ENCODE measurements at places on chromosomes 6 and 20.

GRCh38 chr6:119267126-119267905, 82.2 kb downstream of the MAN1A1 start:
- DNase-seq, result no peak

GRCh38 chr6:135922174-135922573, 70.7 kb downstream of the PDE7B start:
- no peak for DNase-seq

- peak; percentile 57 for DNase-seq
Observed at GRCh38 chr6:111871207-111871606, 2.0 kb downstream of the FYN start.

- DNase-seq, result no peak
Observed at GRCh38 chr6:126039284-126039683, 52.9 kb downstream of the TRMT11 start.

DNA sequence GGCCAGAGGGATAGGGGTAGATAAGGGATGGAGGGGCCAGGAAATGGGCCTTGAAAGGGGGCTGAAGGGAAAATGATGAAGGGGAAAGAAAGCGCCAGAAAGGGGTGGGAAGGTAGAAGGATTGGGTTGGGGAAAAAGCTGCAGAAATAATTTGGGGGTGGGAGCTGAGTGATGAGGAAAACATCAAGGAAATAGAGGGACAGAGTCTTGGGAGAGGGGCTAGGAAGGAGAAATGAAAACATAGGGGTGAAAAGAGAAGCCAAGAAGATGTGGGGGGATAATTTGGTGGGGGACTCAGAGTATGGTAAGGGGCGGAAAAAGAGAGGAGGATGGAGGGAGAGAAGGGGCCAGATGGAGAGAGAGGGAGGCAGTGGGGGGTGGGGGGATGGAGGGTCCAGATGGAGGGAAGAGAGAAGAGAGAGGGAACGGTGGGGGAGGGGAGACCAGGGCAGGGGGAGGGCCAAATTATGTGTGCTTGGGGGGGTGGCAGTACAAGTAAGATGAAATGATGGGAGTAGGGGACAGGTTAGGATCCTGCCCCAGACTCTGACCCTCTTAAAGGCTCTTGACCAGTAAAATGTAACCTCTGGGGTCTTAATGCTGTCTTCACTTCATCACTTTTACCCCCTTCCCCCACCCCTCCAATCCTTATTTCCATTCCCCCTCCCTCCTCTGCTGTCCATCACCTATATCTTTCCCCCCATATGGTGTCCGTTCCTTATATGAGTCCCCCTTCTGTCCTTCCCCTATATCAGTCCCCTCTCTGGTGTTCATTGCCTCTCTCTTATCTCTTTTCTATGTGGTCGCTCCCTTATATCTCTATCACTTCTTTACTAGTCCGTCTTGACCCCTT, 852 bp downstream of the SYNGAP1 start:
- no peak for DNase-seq

DNA sequence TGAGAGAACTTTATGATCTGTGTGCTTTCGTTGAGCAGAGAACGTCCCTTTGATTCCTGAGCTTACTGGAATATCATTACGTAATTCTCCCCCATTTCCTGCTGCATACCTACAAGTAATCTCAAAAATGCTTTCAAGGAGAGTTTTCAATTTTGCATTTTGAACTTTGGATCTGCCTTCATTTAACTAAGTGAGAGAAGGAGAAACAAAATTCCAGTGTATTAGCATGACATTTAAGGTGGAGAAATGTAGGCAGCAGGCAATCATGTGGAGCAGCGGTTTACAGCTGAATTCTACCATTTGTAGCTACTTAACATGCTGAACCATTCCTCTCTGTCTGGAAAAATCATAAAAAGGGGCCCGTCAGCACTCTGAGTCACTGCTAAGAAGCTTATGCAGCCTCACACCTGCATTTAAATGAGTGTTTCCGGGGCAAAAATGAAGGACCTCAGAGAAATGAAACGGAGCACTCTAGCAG, 451.5 kb downstream of the PLCB1 start:
- DNase-seq, result peak; percentile 88

DNA sequence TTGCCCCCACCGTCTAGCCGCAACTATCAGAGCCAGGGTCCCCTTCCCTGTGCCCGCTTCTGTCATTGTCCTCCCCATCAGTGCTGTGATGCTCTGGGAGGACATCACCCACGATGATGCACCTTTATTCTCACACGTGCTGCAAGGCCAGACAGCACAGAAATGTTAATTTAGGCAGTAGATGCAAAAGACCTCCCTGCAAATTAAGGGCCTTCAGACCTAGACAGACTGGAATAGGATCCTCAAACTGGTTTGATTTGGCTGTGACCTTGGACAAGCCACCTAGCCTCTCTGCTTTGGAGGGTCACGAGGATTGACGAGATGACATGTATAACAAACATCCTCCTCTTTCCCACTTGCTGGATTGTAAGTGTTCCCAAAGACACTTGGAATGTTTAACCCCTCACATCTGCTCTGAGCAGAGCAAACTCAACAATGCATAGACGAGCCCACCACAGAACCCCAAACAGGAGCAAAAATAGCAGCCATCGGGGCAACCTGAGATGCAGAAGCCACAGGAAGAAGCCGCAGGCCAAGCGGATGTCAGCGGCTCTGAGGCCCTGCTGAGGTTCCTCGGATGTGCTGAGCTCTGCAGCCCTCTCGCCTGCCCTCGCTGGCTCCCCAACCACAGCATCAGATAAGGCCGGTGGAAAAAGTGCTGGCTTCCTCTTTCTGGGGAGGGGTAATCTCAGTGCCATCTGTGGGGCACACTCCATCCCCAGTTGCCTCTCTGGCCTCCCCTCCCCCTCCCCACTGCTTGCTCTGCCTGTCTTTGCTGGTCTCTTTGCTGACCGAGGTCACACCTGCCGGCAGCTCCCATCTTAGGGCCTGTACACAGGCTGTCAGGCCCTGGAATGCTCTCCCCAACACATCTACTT, 35.3 kb downstream of the TOX2 start:
- DNase-seq, result no peak

DNA sequence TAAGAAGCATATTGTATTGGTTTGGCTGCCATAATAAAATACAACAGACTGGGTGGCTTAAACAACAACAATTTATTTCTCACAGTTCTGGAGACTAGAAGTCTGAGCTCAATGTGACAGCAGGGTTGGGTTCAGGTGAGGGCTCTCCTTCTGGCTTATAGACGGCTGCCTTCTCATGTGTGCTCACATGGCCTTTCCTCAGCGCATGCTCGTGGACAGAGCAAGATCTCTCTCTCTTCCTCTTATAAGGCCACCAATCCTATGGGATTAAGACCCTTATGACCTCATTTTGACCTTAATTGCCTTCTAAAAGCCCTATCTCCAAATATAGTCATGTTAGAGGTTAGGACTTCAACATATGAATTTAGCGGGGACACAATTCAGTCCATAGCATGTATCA, 32.4 kb upstream of the GFOD1 start:
- no peak for DNase-seq

GRCh38 chr6:158408013-158408412, 95.7 kb downstream of the TULP4 start:
- no peak for DNase-seq
